GOT3 (cell line): ENCODE measurements at places on chromosomes 3 and 15.

DNA sequence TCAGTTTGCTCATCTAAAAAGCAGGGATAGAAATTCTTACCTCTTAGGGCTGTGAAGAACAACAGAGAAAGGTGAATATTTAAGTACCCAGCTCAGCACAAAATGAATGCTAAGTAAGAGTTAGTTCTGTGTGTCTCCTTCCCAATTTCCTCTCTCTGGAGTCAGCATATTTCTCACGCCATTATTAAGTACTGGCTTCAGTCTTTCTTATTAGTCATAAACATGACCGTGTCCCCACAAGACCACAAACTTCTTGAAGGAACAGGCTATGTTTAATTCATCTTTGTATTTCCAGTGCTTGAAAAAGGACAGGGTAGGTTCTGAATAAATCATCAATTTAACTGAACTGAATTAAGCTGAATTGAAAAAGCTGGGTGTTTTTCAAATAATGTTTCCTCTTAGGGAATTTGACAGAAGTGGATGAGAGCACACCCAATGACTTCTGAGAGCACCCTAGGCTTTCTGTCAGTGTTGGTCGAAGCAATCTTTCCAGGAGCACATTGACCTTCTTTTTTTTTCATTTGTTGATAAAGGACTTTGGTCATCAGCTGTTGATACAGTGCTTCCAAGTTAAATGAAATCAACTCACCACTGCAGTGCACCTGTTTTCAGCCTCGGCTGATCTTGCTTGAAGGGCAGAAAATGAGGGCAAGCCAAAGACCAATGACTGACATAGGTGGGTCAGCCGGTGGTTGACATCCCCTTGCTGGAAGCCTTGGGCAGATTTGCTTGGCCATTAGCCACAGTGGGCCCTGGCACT is 324.6 kb downstream of the MFSD1 start:
- no peak for DNase-seq

- no peak for DNase-seq
Observed at GRCh38 chr3:28521663-28522062, 173.0 kb upstream of the AZI2 start.

GRCh38 chr15:76376816-76377215 is 40.2 kb downstream of the ISL2 start:
- DNase-seq, result no peak

DNA sequence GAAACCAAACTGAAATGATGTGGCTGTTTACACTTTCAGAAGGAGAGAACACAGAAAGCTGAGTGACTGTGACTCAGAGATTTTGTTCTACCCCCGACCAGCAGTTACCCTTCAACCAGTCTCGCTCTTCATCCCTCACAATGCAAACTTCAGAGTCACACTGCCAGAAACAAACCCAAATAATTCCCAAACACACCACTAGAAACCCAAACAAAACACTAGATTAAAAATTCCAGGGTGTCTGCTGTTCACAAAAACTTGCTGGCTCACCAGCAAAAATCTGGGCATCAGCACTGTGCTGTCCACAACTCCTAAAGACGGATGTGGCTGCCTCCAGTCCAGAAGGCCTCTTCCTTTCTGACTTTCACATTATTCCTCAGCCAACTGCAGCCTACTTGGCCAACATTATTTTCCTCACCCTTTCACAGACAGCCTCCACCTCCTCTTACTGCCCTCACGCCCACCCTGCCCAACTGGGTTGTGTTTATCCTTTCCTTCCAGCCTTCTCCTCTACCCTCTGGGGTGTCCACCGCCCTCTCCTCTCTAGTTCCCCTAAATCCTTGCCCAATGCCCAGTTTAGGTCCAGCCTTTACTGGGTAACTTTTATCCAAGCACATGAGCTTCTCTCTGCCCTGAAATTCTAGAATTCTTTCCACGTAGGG is 71.4 kb downstream of the MECOM start:
- no peak for DNase-seq

- no peak for DNase-seq
Observed at GRCh38 chr3:87413814-87414213, 137.4 kb upstream of the POU1F1 start.

- no peak for DNase-seq
Observed at GRCh38 chr3:181384970-181385369, 326.8 kb upstream of the SOX2 start.

GRCh38 chr3:34155108-34155507 is 356.7 kb downstream of the PDCD6IP start:
- DNase-seq, result no peak
